ENCODE measurements at places on chromosomes 1 and 21. TPM values are rescaled to one million over a fixed set of nuclear protein-coding genes. Genes with fewer than 3 reads are reported as not detected.

DNA sequence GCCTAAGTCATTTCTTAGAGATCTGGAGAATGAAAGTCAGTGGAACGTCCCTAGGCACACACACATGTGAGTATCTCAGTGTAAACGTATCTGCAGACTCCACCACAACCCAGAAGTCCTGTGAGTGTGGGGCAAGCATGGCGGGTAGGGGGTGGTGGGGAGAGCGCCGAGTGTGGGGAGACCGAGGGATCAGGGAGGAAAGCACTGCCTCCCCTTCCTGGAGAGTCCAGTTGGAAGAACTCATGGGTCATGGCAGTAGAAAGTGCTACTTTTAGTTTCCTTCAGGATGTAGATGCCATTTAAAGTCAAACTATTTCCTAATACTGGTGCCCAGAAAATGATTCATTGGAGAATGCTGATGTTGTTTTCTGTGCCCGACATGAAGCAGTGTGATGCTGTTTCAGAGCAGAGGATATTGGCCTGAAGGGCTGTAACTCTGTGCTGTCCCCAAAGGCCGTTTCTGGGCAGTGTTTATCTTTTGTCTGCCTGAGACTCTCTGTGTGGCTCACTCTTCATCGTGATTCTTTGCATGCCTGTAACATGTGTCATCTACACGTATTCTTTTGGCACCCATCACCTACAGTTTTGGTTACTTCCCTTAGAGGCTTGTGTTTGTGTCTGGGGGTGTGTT lies 45.7 kb upstream of the TSPAN2 start:
- H3K27me3 ChIP-seq, result no peaks in the 10 kb centered on the region
- DNase-seq, result no peak
- H3K36me3 ChIP-seq, result no peaks in the 10 kb centered on the region
- H3K27ac ChIP-seq, result no peak overlapping the region

GRCh38 chr1:106753066-106753465 lies 303.4 kb upstream of the PRMT6 start:
- H3K27me3 ChIP-seq, result no peaks in the 10 kb centered on the region
- DNase-seq, result no peak
- H3K36me3 ChIP-seq, result no peaks in the 10 kb centered on the region
- no peak overlapping the region for H3K27ac ChIP-seq
- H3K4me3 ChIP-seq, result no peak overlapping the region

Gene MAP3K21
- 12.6 TPM for total RNA-seq

DNA sequence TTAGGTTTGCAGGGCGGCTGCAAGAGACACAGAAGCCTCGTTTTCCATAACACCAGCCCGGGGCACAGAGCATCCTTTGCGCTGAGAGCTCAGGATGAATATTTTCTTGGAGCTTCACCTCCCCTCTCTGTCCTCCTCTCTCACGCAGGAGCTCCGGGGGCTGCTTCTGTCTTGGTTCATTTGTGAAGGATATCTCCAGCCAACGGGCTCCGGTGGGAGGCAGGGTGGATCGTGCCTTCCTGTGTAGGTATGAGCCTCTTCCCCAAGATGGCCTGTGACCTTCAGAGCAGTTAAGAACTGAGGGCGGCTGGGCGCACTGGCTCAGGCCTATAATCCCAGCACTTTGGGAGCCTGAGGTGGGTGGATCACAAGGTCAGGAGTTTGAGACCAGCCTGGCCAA lies 319.0 kb upstream of the C1orf174 start:
- no peak overlapping the region for H3K27ac ChIP-seq
- H3K4me1 ChIP-seq, result no peaks in the 10 kb centered on the region
- DNase-seq, result no peak

Gene GBP6
- 0.09 TPM for total RNA-seq

Gene AMY1A
- 1.6 TPM for total RNA-seq

- DNase-seq, result peak; percentile 78
- no peak overlapping the region for H3K4me3 ChIP-seq
- H3K27me3 ChIP-seq, result no peaks in the 10 kb centered on the region
- H3K36me3 ChIP-seq, result no peaks in the 10 kb centered on the region
Measured at GRCh38 chr1:19918057-19918456, 5.4 kb downstream of the PLA2G2E start.

- H3K4me3 ChIP-seq, result no peak overlapping the region
- no peak for DNase-seq
- H3K36me3 ChIP-seq, result no peaks in the 10 kb centered on the region
- H3K27me3 ChIP-seq, result no peaks in the 10 kb centered on the region
Measured at GRCh38 chr21:39016740-39017315, 166.4 kb downstream of the PSMG1 start.

Gene RGS1
- 1.2 TPM for total RNA-seq

DNA sequence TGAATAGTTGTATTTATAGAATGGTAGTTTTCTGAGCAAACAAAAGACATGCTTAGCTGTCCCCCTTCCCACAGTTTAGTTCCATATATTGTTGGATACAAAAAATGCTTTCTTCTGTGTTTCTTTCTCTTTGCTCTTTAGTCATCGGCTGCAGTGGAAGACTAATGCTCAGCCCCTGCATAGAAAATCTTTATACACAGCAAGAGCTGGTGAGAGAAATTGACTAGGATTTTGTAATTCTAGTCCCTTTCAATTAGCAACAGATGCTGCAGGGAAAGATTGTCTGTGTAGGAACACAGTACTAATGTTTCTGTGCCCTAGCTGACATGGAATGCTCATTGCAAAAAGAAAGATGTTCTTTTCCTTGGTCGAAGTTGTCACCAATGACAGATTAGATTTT lies 200.9 kb downstream of the RPS6KC1 start:
- no peaks in the 10 kb centered on the region for H3K36me3 ChIP-seq
- no peaks in the 10 kb centered on the region for H3K27me3 ChIP-seq
- DNase-seq, result no peak
- no peak overlapping the region for H3K27ac ChIP-seq

- H3K27ac ChIP-seq, result no peak overlapping the region
- H3K27me3 ChIP-seq, result no peaks in the 10 kb centered on the region
- no peak overlapping the region for H3K4me3 ChIP-seq
- H3K4me1 ChIP-seq, result no peaks in the 10 kb centered on the region
- no peaks in the 10 kb centered on the region for H3K36me3 ChIP-seq
- DNase-seq, result no peak
Measured at GRCh38 chr1:182071924-182072323, 10.4 kb upstream of the ZNF648 start.

DNA sequence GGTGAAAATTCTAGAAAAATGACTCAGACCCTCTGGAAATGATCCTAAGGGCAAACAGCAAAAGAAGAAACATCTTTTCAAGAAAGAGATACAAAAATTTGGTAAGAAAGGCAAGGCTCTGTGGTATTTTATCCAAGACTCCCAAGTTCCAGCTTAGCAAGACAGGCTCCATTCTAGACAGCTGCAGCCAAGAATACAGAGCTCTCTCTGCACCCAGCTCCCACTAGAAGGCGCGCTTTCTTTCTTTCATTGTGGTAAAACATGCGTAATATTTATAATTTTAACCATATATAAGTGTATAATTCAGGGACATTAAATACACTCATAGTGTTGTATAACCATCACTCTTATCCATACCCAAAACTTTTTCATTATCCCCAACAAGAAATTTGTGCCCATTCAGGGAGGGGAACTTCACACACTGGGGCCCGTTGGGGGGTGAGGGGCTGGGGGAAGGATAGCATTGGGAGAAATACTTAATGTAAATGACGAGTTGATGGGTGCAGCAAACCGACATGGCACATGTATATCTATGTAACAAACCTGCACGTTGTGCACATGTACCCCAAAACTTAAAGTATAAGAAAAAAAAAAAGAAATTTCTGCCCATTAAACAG lies 2.2 kb upstream of the HFM1 start:
- DNase-seq, result no peak
- no peak overlapping the region for H3K4me3 ChIP-seq
- no peaks in the 10 kb centered on the region for H3K27me3 ChIP-seq
- H3K36me3 ChIP-seq, result no peaks in the 10 kb centered on the region

DNA sequence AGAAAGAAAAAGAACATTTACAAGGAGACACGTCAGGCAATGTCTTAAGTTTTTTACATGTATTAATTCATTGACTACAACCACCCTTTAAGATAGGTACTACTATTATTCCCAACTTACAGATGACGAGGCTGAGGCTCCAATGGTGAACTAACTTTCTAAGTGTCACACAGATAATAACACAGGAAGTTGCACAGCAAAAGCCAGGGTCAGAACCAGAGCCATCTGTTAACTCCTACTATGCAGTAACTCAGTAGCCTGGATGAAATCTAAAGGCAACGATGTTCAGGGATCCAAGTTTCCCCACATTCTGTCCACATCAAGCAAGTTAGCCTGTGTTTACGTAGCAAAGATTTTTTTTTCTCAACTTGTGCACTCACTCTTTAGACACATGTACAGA lies 371.7 kb downstream of the PTPRC start:
- DNase-seq, result no peak
- H3K4me3 ChIP-seq, result no peak overlapping the region
- H3K4me1 ChIP-seq, result no peaks in the 10 kb centered on the region

- H3K27ac ChIP-seq, result no peak overlapping the region
- no peaks in the 10 kb centered on the region for H3K27me3 ChIP-seq
- H3K36me3 ChIP-seq, result no peaks in the 10 kb centered on the region
- H3K4me3 ChIP-seq, result peak overlapping the region; percentile 53
- DNase-seq, result peak; percentile 27
Measured at GRCh38 chr1:90850181-90850897, 133.2 kb upstream of the BARHL2 start.

Gene TRAF5
- 26.1 TPM for total RNA-seq

Gene LCK
- total RNA-seq, result 1.6 TPM

- no peak overlapping the region for H3K27ac ChIP-seq
- H3K4me3 ChIP-seq, result no peak overlapping the region
- no peaks in the 10 kb centered on the region for H3K36me3 ChIP-seq
- no peaks in the 10 kb centered on the region for H3K4me1 ChIP-seq
Measured at GRCh38 chr1:93607814-93608186, 73.8 kb downstream of the BCAR3 start.
